ENCODE measurements at places on chromosomes 7 and 10.

DNA sequence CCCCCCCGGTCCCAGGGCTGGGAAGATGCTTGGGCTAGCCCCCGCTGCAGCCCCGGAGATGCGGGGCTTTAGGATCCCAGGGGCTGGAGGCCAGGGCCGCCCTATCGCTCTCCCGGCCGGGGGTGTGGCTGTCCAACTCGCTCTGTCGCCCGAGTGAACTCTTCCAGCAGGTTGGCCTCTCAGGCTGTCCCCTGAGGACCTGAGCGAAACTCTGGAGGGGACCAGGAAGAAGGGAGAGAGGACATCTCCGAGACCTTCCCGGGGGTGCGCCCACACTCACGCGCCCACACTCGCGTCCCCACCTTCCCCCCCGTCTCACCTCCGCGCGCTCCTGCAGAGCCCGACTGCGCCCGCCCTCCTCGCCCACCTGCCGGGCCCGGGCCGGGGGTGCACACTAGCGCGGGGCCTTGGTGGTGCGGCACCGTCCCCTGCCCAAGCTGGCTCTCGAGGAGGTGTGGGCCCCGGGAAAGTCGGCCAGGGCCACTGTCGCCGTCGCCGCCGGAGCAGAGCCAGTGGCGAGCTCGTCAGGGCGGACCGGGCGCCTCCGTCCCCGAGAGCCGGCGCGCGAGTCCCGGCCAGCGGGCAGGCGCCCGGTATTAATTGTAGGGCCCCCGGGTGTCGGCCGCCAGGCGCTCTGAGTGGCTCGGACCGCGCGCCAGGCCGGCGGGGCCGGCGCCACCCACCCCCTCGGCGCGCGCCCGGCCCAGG is 101.7 kb upstream of the SVIL start:
- no peak for DNase-seq

- DNase-seq = no peak
Measured at GRCh38 chr10:129605266-129605985, 138.4 kb downstream of the MGMT start.

DNA sequence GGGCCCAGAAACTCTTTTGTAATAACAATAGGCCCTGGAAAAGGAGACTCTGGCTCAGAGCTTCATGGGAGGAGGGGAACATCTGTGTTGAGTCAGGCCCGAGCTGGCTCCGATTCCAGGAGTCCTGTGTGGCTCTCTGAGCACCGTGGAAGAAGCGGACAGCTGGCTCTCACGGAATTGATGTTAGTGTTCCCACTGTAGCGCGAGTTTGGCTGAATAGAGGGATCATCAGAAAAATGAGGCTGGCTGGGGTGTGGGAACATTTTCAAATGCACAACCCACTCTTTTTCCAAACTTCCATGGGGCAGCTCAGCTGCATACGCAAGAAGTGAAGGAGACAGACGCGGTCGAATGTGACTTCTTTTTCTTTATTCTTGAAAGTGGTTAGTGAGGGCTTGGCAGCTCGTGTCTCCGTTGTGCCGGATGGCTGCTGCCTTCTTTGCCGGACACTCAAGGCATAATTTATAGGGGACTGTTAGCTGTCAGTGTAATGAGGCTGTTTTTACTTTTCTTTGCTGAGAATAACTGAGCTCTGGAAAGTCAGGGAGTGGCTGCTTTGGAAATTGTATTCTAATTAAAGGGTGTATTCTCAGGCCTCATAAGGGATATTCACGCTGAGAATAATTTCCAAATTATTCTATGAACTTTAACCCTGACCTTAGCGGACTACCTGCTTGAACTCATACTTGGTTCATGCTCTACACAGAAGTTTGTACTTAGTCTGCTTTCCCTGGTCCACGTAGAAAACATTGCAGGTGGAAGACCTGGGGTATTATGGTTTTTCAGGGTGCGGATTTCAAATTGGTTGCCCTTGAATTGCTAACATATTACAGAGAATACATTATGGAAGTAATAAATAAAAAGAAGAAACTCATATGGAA is 23.1 kb downstream of the MDFIC start:
- DNase-seq = peak; percentile 8

DNA sequence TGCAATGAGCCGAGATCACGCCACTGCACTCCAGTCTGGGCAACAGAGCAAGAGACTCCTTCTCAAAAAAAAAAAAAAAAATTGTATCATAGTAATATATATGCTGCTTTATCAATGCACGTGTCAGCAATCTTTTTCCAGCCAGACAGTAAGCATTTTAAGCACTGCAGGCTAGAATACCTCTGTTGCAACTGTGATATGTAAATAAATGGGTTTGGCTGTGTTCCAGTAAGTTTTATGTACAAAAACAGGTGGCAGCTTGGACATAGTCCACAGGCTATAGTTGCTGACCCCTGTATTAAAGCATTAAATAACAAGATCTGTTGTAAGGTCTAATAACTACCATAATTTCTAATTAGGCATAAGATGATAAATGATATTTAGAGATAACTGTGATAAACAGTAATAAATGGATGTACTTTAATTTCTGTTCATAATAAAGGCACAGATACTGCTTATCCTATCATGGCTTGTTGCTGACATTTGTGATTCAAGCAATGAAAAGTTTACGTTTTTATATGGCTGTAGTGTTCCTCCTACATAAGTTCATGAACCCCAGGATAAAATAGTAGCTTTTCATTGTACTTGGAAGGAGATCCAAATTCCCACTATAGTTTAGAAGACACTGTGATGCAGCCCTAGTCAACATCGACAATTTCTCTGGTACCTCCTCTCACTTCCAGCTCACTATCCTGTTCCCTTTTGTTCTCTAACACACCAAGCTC is 161.4 kb downstream of the ELMO1 start:
- no peak for DNase-seq

DNA sequence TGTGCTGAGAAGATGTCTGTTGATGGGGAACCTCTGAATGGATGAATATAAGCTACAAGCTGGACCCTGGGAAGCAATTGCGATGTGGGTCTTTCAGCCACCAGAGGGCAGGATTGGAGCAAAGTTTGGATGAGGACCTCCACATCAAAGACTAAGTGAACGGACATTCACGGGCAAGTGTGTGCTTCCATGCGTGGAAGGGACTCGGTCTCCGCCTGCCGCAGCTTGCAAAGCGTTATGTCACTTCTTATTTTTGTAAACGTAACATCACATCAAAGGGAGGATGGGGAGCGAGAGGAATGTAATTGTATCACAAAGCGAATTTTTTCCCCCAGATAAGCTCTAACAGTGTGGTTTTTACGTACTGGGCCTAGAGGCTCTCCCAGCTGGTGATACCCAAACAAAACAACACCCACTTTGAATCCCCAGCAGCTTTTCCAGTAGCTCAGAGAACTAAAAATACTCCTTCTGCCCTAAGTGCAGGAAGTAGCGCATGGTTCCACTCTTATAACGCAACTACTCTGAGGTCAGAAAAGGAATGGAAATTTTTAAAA is 65.0 kb downstream of the VWA2 start:
- peak; percentile 70 for DNase-seq

- no peak for DNase-seq
Measured at GRCh38 chr10:83083831-83084230, 1055.5 kb upstream of the GHITM start.

DNA sequence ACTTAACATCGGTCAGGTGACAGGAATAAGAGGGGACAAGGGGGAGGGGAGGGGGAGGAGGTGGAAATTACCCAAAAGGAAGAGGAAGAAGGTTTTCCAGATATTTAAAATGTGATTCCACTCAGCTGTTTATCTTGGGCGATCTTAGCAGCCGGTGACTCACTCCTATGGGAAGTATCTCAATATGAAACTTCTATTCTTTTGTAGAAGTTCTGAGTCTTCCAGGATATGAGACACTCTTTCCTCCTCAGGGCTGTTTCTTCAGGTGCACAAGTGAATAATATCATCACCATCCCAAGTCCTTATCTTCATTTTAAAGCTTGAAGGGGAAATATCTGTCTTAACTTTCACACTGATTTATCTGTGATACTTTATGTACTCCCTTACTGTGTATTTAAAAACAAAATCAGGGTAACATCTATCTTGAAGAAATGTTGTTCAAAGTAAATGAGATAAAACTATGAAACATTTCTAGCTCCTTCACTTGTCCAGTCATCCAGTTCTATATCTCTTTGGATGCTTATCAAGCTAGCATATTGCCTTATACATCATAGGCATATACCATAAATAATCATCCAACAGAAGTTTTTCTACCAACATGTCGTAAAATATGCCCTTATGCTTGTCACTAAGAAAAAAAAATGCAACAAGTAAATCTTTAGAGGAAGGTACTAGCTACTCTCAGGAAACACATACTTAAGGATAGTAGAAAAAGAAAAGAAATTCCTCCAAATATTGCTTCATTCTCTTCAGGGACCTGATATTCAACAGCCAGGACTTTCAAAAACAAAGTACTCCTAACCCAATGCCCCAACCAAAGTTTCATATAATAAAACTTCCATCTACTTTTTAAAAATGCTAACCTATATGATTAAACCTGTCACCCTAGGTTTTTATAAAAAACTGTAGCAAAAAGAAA is 13.7 kb downstream of the DOCK4 start:
- no peak for DNase-seq

- no peak for DNase-seq
Measured at GRCh38 chr7:151517601-151518104, 2.0 kb downstream of the RHEB start.

DNA sequence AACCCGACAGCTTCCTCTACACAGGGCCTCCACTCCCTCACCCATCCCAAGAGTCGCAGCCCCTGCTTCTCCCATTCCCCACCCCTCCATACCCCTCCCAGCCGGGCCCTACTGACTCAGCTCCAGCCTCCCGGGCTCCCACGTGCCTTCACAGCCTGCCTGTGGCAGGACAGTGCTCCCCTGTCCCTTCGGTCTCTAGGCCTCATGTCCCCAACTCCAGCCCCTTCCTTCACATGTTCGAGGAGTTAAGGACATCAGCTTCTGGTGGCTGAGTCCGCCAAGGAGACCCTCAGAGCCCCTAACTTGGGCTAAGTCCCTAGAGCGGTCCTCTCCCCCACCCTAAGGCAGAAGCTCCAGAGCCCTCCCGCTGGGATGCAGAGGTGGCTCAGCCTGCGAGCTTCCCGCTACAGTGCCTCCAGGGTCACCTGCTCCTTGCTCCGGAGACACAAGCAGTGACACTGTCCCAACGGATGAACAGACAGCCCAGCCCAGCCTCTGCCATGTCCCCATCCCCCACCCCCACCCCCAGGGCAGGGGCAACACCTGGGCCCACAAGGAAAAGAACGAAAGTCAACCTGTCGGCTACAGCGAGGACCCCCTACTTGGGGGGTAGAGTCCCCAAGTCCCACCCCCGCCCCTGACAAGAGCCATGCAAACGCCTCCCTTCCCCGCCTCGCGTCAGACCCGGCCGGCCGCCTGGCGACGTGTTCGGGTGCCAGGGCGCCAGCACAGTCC is 716 bp downstream of the SMARCD3 start:
- peak; percentile 25 for DNase-seq

GRCh38 chr7:50641442-50642405 is 76.5 kb upstream of the DDC start:
- peak; percentile 77 for DNase-seq

- no peak for DNase-seq
Measured at GRCh38 chr10:108427146-108427545, 1262.6 kb upstream of the SORCS1 start.

DNA sequence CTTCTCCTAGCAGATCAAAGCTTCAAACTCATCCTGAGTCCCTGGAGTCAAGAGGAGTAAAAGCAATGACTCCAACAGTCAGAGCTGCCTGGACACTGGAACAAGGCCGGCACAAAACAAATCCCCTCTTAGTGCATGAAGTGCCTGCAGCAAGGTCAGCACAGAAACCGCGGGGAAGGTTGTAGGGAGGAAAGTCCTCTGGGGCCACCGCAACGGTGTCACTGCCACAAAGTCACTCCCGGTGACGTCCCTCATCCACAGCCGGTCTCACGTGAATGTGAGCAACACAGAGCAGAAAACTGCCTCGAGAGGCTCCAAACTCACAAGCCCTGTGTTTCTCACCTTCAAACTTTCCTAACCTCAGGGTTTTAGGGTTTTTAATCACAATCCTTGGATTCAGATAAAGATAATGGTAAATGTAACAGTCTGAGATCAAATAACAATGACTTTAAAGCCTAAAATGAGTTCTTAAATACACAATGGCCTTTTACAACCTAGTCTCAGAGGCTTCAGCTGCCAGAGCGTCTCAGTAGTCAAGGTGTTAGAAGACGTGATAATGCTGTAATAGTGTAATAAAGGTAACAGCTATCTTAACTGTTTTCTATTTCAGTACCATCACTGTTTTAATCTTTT is 274.3 kb downstream of the ZMYND11 start:
- no peak for DNase-seq

GRCh38 chr7:139648941-139649425 is 125.5 kb downstream of the CLEC2L start:
- DNase-seq = no peak

DNA sequence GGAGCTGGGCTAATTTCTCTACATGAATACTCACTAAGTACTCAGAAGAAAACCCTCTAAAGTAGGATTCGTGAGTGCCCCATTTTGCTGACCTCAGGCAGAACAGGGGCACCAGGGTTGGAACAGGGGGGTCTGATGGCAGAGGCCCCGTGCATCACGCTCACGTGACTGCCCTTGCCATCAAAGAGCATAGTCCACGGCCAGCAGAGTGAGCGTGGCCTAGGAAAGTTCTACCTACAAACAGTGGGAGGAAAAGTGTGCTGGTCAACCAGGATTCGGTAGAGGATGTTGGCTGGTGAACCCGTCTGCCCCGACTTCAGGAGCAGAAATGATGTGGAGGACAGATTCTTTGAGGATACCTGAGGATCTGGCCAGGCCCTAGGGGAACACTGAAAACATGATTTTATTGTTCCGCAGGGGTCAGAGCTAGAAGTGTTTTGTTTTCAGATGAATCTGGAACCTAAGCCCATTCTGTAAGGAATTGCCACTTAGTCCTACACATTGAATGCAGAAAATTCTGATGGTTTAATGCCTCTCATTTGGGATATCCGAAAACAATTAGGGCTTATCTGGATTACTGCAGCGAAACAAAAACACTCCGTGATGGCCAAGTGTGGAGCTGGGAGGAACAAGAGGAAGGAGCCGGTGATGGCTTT is 138.8 kb upstream of the SHH start:
- no peak for DNase-seq

GRCh38 chr10:78533098-78533497 is 499.4 kb downstream of the RPS24 start:
- no peak for DNase-seq

GRCh38 chr7:94178230-94178629 is 174.1 kb upstream of the BET1 start:
- DNase-seq = no peak

- peak; percentile 21 for DNase-seq
Measured at GRCh38 chr7:4739528-4739992, 35.9 kb upstream of the AP5Z1 start.

DNA sequence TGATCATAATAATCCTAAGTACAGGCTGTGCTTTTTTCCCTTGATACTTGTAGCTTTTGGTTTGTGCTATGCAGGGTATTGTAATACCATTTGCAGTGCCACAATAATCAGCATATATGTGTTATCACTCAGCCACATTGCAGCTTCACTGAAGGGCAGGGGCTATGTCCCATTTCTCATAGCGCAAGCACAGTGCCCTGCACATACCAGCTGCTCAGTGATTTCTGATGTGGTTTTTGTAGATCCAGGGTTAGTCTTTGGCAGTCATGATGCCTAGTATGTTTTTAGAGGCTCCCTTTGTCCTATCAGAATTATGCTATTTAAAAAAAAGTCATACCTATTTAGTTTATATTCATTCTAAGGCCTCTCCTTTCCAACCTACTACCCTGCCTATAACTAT is 25.8 kb downstream of the MET start:
- no peak for DNase-seq
